Fibroblast of lung (primary cell): ENCODE measurements at places on chromosomes 6 and 20. TPM values are rescaled to one million over a fixed set of nuclear protein-coding genes. Genes with fewer than 3 reads are reported as not detected.

DNA sequence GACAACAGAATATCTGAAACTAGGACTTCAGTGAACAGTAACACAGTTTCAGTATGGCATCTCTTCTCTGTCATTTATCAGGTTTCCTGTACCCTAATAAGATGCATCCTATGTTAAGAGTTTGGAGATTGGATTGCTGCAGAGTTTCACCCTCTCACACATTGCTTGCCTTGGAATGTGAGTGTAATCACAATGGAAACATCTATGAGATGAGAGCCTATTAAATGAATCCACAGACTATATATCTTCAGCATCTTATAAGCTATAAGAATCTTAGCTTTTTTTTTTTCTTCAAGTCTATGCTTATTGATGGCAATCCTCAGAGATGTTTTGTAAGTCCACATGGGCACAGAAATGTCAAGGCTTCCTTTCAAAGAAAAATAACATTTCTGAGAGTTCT lies 292.5 kb downstream of the PRKN start:
- H3K4me1 ChIP-seq = no peaks in the 10 kb centered on the region
- no peak overlapping the region for H3K27ac ChIP-seq
- H3K4me3 ChIP-seq = no peak overlapping the region

- no peak overlapping the region for H3K27ac ChIP-seq
- H3K27me3 ChIP-seq = no peaks in the 10 kb centered on the region
- H3K36me3 ChIP-seq = no peaks in the 10 kb centered on the region
- H3K4me1 ChIP-seq = no peaks in the 10 kb centered on the region
- DNase-seq = no peak
- no peak overlapping the region for H3K4me3 ChIP-seq
Observed at GRCh38 chr6:46284475-46284874, 113.7 kb upstream of the ENPP5 start.

GPLD1 gene
- under 0.01 TPM in 2 replicates for total RNA-seq

MLN gene
- total RNA-seq = not detected in 2 replicates

DNA sequence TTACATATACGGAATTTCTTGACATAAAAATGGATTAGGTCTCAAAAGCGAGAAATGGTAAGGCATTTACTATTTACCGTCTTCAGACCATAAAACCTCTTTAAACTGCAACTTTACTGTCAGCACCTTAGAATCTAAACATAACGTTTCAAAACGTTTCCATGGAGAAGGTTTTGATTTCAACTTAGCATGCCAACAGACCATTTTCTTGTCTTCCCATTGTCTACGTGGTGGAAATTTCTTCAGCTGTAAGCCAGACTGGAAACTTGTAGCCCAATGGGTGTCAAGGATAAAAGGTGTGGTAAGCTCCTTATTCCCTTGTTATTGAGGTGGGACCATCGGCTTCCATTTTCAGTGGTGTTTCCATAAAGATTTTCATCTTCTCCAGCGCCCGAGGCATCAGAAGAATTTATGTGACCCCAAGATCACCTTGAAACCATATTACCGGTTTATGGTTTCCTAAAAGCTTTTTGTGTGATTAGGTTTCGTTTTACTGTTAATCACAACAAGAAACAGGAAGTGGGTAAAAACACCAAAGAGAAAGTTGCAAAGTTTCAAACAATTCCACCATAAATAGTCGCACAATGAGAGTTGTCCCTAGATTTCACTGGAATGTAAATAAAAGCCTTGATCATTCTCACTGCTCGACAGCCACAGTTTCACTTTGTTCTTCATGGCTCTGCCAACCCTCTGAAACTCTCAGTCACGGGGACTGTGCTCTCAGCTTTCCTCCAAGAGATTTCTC lies 63.0 kb upstream of the CD2AP start:
- peak; percentile 64 for DNase-seq
- no peaks in the 10 kb centered on the region for H3K27me3 ChIP-seq
- no peaks in the 10 kb centered on the region for H3K4me1 ChIP-seq
- peak overlapping the region; percentile 13 for H3K27ac ChIP-seq
- no peaks in the 10 kb centered on the region for H3K36me3 ChIP-seq
